Kidney glomerular epithelial cell (primary cell): ENCODE measurements at places on chromosomes 4 and X.

GRCh38 chrX:101986586-101986985, 54.8 kb upstream of the ZMAT1 start:
- DNase-seq = no peak

DNA sequence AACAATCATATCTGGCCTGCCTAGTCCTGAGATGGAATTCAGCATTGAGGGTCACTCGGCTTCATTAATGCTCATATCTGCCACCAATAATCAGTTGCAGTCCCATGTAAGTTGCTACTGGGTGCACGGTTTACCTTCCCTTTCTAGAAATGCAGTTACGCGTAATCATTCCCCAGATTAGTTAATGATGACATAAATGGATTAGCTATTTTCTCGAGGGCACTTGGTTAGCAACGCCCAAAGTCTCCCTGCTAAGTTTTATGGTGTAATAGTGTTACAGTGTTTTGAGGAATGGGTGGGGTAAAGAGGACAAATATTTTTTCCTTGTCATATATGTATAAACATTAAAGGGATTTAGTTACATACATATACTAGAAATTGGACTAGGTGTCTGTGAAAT, 118.8 kb downstream of the MID1 start:
- no peak for DNase-seq

- no peak for DNase-seq
These were observed 27.4 kb downstream of the RNF212 start for GRCh38 chr4:1086011-1086410.

- no peak for DNase-seq
These were observed 141.0 kb upstream of the FAM47C start for GRCh38 chrX:36867143-36867542.

DNA sequence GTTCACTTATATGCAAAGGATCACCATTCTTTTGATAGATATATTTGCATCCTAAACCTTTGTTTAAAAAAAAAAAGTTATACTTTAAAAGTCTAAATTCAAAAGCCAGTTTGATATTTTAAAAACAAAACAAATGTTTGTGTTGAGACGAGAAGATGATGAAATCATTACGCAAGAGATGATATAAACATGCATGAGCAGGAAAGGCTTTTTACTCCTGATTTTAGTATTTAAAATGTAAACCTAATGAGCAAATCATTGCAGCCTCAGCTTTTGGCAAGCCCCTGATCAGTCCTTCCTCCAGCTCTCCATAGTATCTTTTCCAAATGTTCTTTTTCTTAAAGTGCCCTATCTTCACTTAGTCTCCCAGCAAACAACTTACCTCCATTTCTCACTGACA, 115.6 kb downstream of the ARAP2 start:
- DNase-seq = no peak

- no peak for DNase-seq
These were observed 2139.0 kb downstream of the ARAP2 start for GRCh38 chr4:34105311-34105710.

DNA sequence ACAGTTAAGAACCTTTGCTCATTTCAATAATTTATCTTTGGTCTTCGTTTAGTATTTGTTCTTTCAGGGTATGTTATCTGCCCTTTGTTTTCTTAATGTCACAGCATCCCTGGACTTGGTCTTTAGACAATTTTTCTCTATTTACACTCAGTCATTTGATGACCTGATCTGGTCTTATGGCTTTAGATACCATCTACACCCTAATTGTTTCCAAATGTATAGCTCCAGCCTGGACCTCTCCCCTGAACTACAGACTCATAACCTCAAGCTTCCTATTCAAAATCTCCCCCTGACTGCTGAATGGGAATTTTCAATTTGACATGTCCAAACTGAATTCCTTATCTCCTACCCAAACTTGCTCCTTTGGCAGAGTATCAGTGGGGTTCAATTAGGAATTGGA, 3.7 kb upstream of the SUPT20HL2 start:
- DNase-seq = no peak

DNA sequence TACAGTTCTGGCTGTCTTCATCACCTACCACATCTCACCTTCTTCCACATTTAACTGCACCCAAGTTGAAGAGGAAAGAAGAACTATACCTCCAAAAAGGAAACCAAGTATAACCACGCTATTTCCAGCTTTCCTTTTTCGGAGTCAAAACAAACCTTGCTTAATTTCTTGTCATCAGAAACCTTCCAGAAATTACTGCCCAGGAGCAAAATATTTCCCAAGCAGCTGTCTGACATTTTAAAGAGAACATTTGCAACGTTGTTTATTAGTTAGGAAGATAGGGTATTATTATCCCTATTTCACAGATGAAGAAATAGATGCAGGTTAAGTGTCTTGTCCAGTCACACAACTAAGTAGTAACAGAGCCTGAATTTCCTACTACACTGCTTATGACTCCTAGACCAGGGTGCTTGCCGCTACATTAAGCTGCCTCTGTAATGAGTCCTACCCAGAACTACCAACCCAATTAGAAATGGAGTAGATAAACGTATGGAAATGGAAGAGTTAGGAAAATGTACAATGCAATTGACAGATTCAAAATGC, 2.2 kb upstream of the ACSL4 start:
- DNase-seq = no peak

- DNase-seq = peak; percentile 37
These were observed 75.6 kb downstream of the MAML3 start for GRCh38 chr4:140078366-140078765.
